NCI-H1092 (cell line): ENCODE measurements at places on chromosomes 3 and 15.

GRCh38 chr15:73923488-73924164 is 2.6 kb upstream of the LOXL1 start:
- DNase-seq: no peak

DNA sequence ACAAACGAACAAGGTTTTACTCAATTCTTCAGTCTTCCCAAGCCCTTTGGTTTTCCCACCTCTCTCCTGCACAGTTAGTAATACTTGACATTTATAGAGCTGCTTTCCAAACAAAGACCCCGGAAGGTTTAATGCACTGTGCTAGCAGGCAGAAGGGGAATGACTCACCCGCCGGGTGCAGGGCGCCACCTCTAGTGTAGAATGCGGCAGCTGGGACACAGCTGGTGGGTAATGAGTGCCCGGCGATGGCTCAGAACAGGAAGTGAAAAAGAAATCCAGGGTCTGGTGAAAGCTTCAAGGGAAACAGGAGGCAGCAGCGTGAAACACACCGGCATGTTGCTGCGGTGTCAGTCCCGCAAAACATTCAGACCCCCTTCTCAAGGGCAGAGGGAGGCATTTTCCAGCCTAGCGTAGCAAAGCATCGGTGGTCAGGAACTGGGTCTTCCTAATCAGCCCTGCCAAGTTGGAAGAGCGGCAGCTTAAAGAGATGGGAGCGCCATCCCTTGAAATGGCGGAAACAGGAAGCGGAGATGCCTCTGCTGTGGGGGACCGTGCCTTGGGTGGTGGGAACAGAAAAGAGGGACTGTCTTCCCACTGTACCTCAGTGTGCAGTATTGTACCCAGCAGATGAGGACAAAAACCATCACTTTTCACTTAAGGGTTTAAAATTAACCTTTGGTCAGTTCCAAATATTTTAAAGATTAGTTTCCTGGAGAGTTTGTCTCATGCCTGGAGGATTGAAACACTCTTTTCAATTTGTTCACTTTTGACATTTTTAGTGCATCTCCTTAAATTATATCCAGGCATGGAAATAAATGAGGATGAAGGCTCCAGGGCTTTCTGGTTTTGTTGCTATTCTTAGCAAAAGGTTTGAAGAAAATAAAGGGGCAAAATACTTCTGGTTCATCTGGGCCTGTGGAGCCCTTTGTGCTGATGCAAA is 160.7 kb upstream of the MCTP2 start:
- DNase-seq: no peak

GRCh38 chr15:70361106-70361505 is 263.4 kb upstream of the TLE3 start:
- no peak for DNase-seq

DNA sequence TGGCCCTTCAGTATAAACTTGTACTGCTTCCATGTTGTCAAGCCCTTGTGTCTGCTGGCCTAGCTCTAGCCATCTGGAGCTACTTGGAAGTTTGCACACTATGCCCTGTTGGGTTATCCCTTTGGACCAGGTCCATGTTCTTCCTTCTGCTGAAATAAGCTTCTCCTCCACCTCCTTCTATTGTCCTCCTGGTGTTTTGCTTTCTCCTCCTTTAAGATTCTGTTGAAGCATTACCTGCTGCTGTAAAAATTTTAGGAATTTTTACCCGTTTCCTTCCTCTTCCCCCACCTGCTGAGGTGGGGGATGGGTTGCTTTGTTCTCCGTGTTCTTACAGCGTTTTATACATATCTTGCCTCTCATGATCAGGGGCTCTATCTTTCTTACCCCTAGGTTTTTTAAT is 51.7 kb downstream of the SH3GL3 start:
- no peak for DNase-seq

- no peak for DNase-seq
Observed at GRCh38 chr3:149243540-149243939, 21.9 kb upstream of the CP start.

- DNase-seq: no peak
Observed at GRCh38 chr15:62606376-62607113, 436.0 kb upstream of the TPM1 start.

DNA sequence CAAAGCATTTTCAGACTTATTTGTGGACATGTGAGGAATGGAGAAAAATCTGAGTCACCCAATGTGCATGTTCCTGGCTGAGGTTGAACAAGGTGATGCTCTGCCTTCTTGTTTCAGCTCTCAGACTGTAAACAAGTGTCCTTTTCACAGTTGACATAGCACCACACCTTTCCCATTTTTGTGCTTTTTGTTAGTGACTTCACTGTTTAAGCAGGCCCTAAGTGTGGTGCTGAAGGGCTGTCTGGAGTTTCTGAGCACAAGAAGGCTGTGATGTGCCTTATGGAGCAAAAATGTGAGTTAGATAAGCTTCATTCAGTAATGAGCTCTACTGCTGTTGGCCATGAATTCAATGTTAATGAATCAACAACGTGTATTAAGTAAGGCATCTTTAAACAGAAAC is 20.4 kb downstream of the ABI3BP start:
- no peak for DNase-seq

DNA sequence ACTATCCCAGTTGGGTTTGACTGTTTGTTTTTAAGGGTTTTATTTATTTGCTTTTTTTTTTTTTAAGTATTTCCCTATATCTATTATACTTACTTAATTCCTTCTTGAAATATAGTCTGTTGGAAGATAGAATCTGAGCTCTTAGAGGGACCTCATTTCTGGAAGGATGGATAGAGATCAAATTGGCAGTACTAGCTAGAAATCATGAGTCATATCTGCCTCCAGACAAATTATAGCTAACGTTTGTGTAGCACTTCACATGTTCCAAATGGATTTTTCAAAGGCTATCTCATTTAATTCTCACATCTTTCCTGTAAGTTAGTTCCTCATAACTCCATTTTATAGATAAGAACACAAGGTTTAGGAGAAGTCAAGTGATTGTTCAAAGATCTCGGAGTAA is 384.7 kb downstream of the ZIC1 start:
- no peak for DNase-seq

DNA sequence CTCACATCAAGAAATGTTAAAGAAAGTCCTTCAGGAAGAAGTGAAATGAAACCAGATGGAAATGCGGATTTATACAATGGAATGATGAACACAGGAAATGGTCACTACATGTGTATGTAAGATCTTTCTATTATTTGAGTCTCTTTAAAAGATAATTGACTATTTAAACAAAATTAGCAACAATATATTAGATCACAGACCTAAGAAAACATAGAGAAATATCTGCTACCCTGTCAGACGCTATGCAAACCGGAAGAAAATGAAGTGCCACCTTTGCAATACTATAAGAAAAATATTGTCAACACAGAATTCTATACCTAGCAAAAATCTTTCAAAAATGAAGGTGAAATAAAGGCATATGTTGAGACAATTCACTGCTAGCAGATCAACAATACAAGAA is 17.2 kb downstream of the RAB6B start:
- no peak for DNase-seq

DNA sequence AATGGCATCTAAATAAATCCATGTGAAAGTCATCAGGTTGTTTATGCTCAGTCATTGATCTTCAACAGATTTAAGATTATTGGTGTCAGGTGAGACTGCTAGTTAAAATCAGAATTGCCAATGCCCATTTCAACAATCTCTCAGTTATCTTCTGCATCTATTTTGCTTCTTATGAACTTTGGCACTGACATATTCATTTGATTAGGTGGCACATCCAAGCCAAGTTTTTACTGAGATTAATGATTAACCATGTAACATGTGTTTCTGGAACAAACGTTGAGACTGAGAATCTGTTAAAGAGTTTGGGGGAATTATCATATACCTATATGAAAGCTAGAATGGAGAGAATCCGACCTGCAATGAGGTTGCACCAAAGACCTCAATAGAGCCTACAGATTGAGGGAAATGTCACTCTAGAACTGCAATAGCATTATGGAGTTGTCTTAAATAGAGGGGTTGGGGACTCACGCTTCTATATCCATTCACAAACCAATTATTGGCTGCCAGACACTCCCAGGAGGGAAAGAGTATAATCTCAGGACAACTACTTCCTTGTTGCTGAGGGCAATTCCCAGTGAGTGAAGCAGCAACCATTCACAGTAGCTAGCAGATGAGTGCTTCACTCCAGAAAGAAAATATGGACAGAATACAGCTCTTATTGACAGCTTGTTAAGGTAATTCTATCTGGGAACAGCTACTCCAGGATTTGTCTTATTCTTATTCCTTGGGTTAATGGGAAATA is 891.3 kb downstream of the SQOR start:
- no peak for DNase-seq

- no peak for DNase-seq
Observed at GRCh38 chr3:175526191-175526590, 667.1 kb downstream of the NAALADL2 start.

DNA sequence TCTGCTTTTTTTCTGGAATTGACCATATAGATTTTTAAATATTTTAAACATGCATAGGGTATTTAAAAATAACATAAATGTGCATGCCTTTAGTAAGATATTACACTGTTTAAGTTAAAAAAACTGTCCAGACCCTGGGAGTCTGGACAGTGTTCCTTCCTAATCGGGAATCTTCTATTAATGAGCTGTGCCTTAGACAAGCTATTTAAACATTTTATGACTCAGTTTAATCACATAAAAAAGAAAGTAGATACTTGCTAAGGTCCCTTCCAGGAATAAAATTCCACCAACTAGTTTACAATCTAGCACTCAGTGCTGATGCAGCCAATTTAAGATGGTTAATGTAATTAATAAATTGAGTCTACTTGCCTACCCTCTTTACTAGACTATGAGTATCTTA is 140.4 kb upstream of the DPH6 start:
- no peak for DNase-seq

GRCh38 chr3:23932571-23932970 is 12.5 kb upstream of the NR1D2 start:
- no peak for DNase-seq

GRCh38 chr15:85583923-85584390 is 203.6 kb downstream of the AKAP13 start:
- DNase-seq: no peak

- DNase-seq: no peak
Observed at GRCh38 chr15:43168192-43169107, 16.8 kb upstream of the CCNDBP1 start.

GRCh38 chr3:185175370-185175987 is 22.6 kb upstream of the C3orf70 start:
- DNase-seq: peak; percentile 3

DNA sequence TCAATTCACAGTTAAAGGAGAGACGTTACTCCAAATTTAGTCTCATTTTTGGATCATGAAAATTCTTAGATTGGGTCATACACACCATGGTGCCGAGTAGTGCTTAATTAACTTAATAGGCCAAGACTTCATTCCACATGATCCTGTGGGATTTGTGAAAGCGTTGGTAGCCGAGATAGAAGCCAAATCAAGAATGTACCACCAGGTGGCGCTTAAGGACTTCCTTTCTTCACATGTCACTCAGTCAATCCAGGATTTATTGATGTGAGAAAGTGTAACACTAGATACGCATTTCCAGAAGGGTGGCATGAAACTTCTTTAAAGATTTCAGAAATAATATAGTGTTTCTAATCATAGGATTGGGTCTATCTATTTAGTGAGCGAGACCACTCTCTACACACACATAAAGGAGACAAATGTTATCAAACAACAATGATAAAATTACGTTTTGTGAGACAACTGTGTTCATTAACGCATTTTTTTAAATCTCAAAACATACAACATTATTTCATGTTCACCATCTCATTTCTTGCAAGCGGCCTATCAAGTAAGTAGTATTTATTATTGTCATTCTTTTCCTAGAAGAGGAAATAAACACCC is 436.1 kb downstream of the CHL1 start:
- peak; percentile 7 for DNase-seq

- no peak for DNase-seq
Observed at GRCh38 chr3:116614795-116615362, 94.7 kb upstream of the TUSC7 start.
